Fibroblast of skin of left biceps (primary cell): ENCODE measurements at places on chromosomes 2 and 18.

DNA sequence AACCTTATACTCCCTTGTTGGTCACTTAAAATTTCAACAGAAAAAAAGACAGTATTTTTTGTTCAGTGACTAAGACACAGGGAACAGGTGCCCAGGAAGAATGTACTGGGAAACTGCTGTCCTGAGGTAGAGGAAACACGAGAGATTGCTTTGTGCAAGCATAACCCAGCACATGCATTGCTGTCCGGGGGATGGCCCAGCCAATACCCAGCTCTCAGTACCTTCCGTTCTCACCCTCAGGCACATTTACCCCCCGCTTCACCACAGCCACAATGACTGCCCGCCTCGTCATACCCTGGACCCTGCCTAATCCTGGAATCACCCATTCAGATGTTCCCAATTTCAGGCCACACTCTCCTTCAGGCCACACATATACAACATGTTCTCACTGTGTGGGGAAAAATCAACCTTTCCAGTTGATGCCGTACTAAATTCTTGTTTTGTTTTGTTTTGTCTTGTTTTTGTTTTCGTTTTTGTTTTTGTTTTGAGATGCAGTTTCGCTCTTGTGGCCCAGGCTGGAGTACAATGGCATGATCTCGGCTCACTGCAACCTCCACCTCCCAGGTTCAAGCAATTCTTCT, 140.7 kb downstream of the ESCO1 start:
- no peak for DNase-seq

DNA sequence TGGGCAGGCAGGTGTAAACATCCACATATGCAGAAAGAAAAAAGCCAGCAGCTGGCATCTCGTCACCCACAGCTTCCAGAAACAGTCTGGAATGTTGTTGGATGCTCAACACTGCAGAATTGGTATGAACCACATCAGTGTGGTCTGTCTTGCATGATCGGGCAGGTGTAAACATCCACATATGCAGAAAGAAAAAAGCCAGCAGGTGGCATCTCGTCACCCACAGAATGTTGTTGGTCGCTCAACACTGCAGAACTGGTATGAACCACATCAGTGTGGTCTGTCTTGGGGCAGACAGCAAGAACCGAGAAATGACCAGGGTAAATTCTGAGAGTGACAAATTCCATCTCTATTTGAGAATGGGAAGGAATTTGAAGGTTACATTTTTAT, 39.6 kb downstream of the DOCK10 start:
- no peak for DNase-seq

DNA sequence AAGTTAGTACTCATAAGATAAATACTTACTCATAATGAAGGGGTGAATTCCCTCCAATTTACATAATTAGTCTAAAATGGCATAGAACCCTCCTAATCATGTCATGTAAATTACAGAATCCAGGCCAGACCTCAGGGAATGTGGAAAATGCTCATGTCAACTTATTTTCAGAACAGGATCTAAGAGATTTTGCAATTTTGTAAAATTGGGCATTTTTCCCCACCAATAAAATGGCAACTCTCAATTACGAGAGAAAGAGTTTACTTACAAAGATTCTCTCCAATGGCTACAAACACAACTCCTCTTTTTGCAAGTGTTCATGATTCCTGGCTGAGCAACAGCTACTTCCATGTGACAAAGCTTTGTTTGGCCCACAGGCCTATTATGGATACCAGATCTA, 33.8 kb upstream of the SP5 start:
- DNase-seq = no peak

DNA sequence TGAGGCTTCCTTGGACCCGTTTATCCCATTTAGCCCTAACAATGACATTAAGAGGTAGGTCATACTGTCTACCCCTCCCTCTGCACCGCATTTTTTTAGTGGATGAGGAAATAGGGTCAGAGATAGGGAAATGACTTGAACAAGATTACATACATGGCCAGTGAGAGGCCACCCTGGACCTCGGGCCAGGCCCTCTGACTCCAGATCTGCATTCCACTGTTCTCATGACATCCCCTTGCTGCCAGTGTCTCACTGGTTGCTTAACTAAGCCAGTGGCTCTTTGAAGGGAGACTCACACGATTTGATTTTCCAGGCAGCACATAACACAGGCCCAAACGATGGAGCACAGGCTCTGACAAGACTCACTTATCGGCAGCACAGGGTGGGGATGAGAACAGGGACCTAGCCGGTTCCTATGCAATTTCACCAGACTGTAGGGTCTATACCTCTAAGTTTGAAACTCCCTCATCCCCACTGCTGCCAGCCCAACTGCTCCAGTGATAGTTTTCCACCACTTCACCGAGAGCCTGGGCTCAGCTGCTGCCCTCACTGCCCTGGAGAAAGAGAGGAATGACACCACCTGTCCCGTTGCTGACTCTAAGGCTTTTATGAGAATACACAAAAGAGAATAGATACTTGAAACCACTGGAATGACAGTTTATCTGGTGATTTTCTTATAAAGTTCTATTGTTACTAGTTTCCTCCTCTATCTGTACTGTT, 82.5 kb downstream of the TMEM247 start:
- DNase-seq = no peak

- DNase-seq = no peak
These were observed 5.7 kb downstream of the ROCK1 start for GRCh38 chr18:21105936-21106335.

- DNase-seq = no peak
These were observed 138.8 kb downstream of the CNTNAP5 start for GRCh38 chr2:124163840-124164239.

DNA sequence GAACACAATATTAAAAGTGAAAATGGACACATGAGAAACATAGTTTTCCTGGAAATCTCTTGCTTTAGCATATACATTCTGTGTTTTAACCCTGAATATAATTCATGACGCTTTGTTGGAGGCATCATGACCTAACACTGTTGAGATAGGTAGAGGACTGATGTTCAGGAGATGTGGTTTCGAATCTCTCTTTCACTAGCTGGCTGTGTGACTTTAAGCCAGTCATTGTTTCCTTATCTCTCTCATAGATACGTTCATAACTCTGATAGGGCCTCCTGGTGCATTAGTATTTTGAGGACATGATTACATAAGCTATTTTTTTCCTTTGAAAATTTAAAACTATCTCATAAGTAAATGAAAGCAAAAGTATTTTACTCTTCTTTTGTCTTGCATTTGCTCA, 179.0 kb upstream of the DTNA start:
- DNase-seq = no peak

DNA sequence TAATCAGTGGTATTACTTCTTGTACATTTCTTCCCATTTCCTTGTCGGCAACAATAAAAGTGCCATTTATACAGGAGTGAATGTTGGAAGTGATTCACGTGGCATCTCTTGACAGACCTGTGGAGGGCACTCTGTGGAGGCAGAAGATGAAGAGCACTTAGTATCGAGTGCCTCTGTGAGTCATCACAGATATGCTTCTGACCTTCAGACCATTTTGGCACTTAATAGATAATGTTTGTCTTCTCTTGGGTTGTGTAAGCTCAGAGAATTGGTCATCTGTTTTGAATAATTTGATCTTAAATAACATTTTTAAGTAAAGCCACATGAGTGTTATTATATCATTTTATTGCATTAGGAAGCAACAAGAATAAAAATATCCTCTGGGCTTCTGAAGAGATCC, 305.5 kb downstream of the PTPRM start:
- DNase-seq = no peak

GRCh38 chr2:159895258-159896065, 97.5 kb upstream of the CD302 start:
- DNase-seq = no peak

DNA sequence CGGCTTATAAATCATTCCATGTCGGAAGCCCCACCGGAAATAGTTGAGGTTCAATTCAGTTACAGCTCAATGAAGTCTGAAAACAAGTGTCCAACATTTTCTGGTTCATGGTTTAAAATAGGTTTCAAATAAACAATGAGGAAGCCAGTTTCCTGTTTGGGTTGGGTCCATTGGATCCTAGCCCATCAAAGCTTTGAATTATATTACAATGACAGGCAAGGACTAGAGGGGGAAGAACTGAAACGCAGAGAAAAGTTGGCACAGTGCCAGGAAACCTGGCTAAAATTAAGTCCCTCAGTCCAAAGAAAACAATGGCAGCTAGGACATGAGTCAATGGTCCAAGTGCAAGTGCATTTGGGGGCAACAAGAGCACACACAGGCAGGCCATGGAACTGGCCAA, 32.0 kb downstream of the SLC14A1 start:
- peak; percentile 21 for DNase-seq

- peak; percentile 21 for DNase-seq
These were observed 1.7 kb upstream of the GCG start for GRCh38 chr2:162153608-162154224.

GRCh38 chr2:46793423-46794416, 121.9 kb downstream of the MCFD2 start:
- DNase-seq = no peak

DNA sequence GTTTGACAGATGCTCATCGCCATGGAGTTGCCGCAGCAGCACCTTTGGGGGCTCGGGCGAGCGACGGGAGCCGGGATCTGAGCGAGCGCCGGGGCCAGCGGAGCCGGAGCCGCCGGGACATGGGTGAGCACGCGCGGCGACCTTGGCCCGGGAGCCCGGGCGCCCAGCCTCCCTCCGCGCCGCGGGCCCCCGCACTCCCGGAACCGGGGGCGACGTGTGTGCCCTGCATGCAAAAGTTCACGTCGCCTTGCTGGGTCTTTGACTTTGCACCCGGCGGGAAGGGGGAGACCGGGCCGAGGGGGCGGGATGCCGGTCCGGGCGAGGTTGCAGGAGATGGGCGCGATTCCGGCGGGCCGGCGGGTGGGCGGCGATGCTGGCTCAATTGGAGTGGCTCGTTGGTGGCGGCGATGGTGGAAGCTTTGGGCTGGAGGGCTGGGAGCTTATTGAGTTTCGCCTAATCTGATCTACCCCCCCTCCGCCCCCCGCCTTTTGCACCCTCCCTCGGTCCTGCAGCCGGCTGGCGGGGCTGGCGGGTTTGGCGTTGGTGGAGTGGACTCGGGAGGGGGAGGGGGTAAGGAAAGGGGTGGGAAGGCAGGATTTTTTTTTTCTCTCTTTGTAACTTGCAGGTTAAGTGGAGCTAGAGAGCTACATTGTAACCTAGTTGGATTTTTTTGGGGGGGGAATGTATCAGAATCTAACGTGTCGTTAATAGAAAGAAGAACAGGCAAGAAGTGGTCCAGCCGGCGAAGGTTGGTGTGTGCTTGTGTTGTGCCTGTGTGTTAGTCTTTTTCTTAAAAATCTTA, at the start of gene SETBP1:
TSS of gene SETBP1 (plus strand) at position 616 of the 803 bp plus-strand sequence. CDS start 20,459 bp downstream, outside the sequence.
- DNase-seq = peak; percentile 47

DNA sequence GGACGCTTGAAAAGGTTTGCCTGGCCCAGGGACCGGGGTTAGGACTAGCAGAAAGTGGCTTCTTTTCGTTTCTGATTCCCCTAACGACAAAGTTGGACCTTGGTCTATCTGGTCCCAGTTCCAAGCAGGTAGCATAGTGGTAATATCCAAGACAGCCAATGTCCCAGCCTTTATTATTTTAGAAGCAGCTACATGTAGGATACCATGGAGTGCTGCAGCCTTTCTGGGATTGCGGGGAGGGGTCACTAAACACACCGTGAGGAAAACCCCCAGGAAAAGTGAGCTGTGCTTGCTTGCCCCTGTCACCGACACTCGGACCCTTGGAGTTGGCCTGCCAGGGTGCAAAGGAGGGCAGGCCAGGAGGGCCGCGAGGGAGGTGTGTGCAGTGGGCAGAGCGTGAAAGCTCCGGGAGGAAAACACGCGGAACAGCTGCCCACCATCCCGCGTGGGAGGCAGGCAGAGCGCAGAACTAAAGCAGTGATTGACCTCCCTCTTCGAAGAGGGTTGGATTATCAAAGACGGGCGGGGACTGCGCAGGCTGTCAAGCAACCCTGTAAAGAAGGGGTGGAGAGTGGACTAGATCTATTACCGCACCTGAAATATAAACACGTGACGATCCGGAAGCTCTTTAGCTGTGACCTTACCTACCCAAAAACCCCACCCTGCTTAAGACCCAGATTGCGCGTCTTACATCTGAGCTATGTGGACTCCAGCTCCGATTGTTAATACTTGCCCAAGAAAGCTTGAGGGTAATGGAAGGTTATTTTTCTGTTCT, 624 bp upstream of the MAP4K3 start:
- no peak for DNase-seq

- DNase-seq = no peak
These were observed 130.9 kb upstream of the GLI2 start for GRCh38 chr2:120604767-120605166.

DNA sequence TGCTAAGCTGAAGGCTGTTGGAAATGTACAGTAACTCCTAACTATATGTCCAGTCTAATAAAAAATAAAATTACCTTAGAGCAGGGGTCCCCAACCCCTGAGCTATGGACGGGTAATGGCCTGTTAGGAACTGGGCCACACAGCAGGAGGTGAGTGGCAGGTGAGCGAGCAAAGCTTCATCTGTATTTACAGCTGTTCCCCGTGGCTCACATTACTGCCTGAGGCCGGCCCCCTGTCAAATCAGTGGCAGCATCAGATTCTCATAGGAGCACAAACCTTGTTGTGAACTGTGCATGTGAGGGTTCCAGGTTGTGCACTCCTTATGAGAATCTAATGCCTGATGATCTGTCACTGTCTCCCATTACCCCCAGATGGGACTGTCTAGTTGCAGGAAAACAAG, 73.1 kb upstream of the CXCR4 start:
- no peak for DNase-seq

GRCh38 chr18:9281780-9282179, 52.8 kb upstream of the TWSG1 start:
- DNase-seq = no peak

DNA sequence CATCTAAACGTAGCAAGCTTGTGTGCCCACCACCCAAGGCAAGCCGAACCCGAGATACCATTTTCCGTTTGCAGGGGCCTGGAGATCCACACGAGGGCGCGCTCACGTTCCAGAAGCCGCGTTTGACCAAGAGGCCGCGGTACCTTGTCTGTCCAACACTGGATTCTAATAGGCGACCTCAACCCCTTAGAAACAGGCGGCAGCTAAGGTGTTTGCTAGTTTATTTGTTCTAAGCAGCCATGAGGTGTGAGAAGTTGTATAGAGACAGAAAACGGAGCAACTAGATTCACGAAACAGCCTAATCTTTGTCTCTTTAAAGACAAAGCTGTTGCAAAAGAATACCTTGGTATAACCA, 4.2 kb downstream of the HOXD11 start:
- no peak for DNase-seq

- no peak for DNase-seq
These were observed 93.7 kb upstream of the HS6ST1 start for GRCh38 chr2:128412181-128412871.
